HT-29 (cell line): ENCODE measurements at places on chromosomes 16 and 17.

- peak; percentile 36 for DNase-seq
These were observed 259.0 kb downstream of the XYLT1 start for GRCh38 chr16:17211797-17212196.

DNA sequence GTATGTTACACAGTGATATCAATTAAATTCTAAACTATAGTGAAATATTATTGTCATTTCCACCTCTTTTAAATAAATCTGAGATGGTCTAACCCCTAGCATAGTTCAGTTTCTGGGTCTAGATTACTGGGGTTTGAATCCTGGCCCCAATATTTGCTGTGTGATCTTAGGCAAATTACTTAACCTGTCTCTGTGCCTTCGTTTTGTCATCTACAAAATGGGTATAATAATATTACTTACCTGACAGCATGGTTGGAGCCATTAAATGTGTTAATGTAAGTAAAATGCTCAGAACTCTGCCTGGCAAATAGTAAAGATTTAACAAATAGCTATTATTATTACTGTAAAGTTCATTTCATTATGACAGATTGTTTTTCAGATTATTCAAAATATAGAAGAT is 52.3 kb downstream of the BMERB1 start:
- no peak for DNase-seq

GRCh38 chr17:48575066-48575582 is 3.0 kb downstream of the HOXB4 start:
- no peak for DNase-seq

GRCh38 chr17:63821804-63822203 is 5.4 kb upstream of the PSMC5 start:
- DNase-seq: no peak

GRCh38 chr17:58427807-58428206 is 10.5 kb upstream of the RNF43 start:
- no peak for DNase-seq
